ENCODE measurements at places on chromosomes 1 and 21. TPM values are rescaled to one million over a fixed set of nuclear protein-coding genes. Genes with fewer than 3 reads are reported as not detected.

Gene FCRLB
- polyA plus RNA-seq = 5.7 TPM

DNA sequence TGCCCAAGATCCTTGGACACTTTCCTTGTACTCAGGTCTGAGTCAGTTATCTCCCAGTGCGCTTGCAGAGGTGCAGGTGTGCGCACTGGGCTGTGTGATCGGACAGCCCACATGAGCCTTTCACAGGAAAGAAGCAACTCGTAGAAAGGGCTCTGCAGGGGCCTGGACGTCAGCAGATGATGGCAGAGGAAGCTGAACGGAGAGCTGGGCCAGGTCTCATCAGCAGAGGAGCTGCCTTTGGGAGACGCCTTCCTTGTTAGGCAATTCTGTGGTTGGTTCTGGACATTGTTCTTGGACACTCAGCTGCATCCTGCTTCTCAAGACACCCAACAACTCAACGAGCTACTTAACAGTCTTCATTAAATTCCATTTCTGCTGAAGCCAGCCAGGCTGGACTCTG lies 7.5 kb upstream of the PROK1 start:
- no peak for DNase-seq

DNA sequence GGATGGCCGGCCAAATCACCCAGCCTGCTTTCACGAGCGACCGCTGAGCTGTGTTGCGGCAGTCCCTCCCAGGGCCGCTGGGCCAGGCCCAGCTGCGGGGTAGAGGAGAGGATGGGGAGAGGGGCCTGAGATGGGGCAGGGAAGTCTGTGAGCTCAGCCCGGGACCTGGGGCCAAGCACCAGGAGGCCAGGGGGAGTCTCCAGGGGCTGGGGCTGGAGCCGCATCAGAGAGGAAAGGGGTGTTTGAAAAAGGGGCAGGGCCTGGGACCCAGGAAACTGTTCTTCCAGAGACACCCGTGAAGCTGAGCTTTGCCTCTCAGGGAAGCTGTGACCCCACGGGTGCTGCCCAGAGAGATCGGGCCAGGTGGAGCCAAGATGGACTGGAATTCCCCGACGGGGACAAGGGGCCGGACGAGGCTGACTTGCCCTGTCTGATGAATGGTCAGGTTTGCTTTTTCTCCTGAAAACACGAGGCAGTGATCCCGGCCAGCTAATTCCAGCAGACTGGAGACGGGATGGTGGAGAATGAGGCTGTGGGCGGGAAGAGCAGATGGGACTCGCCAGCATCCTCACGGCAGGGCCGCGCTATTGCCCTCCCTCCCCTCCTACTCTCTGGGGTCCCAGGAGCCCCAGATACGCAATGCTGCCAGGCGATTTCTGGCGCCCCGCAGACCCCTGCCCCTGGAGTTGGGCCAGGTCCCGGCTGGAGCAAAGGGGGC lies 40.3 kb upstream of the COL18A1 start:
- DNase-seq = no peak

DNA sequence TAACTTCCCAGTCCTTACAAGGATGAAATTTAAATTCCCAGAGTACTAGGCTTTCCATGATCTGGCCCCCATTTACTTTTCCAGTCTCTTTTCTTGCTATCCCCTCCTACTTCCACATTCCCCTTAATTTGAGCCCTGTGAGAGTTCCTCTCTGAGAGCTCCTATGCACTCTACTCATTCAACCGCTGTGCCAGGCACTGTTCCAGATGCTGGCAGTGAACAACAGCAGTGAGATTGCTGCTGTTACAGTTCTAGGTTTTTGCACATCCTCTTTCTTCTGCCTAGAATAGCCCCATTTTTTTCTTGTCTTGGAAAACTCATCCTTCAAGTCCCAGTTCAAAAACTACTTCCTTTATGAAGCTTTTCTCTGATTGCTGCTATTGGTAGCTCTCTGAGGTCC lies 18.8 kb downstream of the ATF6 start:
- no peak for DNase-seq

DNA sequence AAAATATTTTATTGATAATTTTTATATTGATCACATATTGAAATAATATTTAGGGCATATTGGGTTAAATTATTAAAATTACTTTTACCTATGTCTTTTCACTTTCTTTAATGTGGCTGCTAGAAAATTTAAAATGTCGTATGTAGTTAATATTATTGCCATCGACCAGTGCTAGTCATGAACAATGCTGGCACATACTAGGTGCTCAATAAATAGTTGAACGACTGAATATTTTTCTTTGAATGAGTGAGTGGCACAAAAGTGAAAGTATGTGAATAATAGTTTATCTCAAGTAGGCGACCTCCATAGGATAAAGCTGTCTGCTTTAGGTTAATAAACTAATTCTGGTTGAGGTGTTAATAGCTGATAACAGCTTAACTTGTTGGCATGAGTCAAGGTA lies 150.8 kb upstream of the FGGY start:
- no peak for DNase-seq

Measured in left renal cortex interstitium (tissue), 4 donors.